ENCODE measurements at places on chromosomes 3 and 15.
A peak's percentile ranks its signal among the peaks of the same experiment; 100 is the strongest.

DNA sequence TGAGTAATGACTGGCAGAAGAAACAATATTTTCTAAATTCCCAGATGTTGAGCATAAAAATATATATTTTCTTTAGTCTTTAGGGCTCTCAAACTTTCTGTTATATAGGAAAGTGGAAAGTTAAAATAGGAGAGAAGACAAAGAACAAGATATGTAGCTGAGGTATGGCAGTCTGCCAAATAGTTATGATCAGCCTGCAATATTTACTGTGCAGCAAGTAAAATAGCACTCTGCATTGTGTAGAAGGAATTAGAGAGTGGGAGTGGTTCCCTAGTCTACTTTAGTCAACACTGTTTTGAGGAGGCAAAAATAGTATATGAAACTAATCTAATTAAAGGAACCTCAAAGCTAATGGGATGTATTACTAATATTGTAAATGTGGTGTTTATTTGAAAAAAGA, 978.1 kb upstream of the ALCAM start:
- DNase-seq, result no peak

DNA sequence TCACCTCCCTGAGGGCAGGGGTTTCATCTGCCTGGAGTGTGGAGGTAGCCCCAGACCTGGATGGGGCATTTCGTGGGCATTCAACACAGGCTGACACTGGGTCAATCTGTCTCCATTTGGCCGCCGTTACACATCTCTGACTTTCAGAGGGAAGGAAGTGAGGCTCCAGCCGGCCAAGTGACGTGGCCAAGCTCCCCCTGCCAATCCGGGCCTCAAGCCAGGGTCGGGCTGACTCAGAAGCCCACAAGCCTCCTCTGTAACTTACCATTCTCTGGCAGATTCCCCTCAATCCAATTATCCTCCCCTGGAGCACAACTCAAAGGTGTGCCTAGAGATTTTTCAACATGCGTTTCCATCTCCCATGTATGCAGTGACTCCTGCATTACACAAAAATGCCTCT, 227.6 kb downstream of the KLF13 start:
- DNase-seq, result no peak

DNA sequence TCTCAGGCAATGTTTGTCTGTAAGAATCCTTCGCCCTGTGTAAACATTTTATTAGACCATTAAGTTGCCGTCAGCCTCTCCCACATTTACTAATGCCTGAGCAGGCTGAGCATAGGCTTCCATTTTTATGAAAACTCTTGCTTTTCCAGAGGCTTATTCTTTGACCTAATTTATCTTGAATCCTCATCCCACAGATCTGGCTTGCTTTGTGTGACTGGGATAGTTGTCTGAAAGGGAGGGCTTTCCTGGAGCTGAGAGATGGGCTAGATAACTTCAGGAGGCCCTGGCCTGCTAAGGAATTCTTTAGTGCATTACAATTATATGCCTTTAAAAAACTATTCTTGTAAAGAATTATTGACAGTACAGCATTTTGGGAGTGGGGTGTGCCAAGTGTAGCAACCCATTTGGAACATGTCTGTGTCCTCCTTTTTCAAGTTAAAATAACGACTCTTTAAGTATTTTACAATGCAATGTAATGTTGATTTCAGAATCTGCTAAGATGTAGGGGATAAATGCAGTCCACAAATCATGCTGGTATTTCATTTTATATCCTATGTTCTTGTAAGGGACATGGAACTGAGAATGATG, 52.4 kb downstream of the EEFSEC start:
- no peak for DNase-seq

- DNase-seq, result no peak
Measured at GRCh38 chr3:115626721-115627120, 3.4 kb downstream of the GAP43 start.

GRCh38 chr3:126535636-126536035, 11.7 kb downstream of the CHST13 start:
- no peak for DNase-seq

DNA sequence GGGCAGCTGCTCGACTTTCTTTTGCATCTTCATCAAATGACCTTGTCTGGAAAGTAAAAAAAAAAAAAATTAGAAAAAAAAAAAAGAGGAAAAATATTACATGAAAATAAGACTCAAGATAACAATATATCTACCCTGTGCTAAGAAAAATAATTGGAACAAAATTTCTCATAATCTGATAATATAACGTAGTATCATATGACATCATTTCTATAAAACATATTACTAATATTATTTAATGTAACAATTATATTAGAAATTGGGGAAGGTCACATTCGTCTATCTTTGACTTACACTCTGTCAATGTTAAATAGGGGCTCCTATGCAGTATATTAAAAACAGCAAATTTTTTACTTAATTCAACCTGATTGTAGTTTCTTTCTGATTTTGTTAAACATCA, 44.1 kb downstream of the INO80 start:
- DNase-seq, result no peak

DNA sequence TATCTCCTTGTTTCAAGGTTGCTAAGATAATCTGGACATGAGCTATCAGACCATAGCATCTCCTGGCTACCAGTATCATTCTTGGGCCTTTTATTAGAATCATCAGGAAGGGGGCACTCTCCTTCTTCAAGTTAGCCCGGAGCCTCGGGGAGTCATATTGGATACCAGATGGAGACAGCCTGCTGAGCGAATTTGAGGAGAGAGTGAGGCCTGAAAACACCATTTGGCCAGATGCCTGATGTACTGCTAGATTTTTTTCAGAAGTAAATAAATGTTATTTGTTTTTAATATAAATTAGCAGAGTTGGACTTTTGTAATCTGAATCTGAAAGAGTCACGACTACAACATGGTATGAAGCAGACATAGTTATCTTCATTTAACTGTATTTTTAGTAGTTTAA, 848.6 kb downstream of the IGSF11 start:
- no peak for DNase-seq

GRCh38 chr15:69957175-69957574, 140.5 kb downstream of the TLE3 start:
- no peak for DNase-seq

GRCh38 chr15:27937851-27938250, 161.3 kb downstream of the OCA2 start:
- DNase-seq, result no peak

DNA sequence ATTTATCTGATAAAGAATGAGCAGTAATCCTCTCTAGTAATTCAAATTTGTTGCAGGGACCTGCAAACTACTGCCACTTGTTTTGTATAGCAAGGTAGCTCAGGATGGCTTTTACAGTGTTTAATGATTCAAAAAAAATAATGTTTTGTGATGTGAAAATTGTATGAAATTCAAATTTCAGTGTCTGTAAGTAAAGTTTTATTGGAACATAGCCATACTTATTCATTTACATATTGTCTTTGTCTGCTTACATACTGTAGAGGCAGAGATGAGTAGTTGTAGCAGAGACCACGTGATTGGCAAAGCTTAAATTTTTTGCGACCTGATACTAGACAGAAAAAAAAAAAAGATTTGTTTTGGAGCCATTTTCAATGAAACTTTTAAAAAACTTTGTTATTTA, 6.5 kb upstream of the UTS2B start:
- no peak for DNase-seq

DNA sequence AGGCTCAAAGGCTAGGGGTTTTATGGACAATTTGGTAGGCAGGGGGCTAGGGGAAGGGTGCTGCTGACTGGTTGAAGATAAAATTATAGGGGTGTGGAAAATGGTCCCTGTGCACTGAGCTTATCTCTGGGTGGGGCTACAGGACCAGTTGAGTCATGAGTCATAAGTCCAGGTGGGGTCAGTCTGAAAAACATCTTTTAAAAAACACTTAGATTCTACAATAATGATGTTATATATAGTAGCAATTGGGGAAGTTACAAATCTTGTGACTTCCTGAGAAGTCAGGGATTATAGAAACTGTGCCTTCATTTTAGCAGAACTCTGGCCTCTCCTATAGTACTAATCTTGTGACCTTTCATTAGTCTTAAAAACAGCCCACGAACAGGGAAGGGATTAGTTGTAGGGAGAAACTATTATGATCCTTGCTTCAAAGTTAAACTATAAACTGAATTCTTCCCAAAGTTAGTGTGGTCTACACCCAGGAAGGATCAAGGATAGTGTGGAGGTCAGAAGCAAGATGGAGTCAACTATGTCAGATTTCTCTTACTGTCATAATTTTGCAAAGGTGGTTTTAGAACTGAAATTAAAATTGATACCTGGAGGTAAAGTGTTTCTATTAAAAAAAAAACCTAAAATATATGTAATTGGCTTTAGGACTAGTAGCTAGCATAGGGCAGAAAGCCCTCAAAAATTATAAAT, 130.1 kb downstream of the P2RY1 start:
- DNase-seq, result no peak

DNA sequence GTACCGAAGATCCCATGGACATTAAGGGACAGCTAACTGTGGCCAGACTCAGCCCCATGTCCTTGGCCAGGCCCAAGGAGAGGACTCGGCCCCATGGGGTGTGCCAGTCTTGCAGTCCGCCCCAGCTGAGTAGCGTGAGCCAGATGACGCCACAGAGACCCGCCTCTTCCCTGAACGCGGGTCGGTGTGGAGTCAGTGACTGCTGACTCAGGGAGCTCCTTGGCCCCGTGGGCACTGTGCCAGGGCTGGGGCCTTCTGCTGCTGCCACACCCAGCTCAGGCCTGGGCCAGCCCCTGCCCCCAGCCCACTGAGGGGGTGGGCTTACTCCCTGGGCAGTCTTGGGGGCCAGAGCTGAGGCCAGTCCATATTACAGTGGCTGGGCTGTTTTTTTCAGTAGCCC, 52.8 kb downstream of the PLXNA1 start:
- DNase-seq, result no peak

- DNase-seq, result no peak
Measured at GRCh38 chr3:31876331-31876730, 104.7 kb downstream of the OSBPL10 start.

- DNase-seq, result no peak
Measured at GRCh38 chr3:112136046-112136445, 3.0 kb upstream of the GCSAM start.

DNA sequence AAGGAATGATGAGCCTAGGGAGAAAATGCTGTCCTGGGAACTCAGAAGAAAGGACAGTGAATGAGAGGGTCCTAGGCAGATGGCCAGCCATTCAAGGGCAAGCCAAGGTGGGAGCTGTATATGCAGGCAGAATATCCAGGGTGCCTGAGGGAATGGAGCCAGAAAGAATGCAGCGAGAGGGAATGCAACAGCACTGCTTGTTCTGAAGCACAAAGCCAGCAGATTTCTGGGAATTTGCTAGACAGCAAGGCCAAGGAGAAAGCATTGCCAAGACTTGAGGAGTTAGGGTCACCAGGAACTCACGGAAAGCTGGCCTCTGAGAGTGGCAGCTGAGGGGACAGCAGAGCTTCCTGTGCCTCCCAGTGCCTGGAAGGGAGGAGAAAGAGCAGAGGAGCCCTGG, 200.6 kb downstream of the MYRIP start:
- DNase-seq, result no peak

DNA sequence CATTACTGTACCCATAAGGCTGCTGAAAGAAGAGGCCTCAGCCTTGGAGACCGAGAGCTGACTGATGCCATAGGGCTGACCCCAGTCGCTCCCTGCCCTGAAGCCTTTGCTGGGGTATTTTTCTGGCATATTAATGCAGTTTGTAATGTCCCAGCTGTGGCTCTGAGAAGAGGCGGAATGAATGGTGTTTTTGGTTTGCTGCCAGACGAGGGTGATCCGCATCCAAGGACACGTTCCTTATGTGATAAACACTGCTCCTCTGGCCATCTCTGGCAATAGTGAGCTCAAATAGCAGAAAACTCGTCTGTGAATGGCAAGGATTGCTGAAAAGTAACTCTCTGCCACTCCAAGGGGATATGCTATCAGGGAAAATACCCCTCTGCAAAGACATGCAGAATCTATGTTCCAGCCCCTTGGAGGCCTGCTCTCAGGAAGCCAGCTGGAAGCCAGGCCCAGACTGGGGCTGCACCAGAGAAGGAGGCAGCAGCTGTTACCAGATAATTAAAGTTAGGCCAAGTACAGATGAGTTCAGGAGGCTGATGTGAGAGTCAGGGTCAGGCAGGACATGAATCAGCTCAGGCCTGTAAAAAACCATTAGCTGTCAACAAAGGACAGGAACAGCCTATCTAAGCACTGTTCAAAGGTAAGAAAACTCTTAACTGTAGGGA, 28.9 kb upstream of the KLHL6 start:
- DNase-seq, result no peak

DNA sequence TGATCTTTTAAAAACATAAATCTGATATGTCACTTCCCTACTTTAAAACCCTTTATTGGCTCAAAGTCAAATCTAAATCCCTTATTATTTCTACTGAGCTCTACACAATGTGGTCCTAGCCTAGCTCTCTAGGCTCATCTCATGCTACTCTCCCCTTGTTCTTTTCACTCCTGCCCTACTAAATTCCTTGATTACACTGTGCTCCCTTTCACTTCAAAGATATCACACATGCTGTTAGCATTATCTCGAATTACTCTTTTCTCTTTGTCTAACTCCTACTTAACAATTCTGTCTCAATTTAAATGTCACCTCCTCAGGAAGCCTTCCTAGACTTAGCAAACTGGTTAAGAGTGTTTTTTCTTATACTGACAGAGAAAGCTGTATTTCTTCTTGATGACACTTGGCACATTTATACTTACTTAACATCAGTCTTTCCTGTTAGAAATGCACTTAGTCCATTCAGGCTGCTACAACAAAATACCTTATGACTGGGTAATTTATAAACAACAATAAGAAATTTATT, 102.0 kb downstream of the SCAPER start:
- no peak for DNase-seq

- no peak for DNase-seq
Measured at GRCh38 chr3:37194533-37194932, 20.2 kb upstream of the LRRFIP2 start.

- no peak for DNase-seq
Measured at GRCh38 chr3:76789237-76789636, 250.7 kb upstream of the ROBO2 start.

GRCh38 chr3:48151807-48152427, 36.3 kb downstream of the CDC25A start:
- DNase-seq, result no peak

- DNase-seq, result no peak
Measured at GRCh38 chr15:86634992-86635638, 555.4 kb downstream of the AGBL1 start.

DNA sequence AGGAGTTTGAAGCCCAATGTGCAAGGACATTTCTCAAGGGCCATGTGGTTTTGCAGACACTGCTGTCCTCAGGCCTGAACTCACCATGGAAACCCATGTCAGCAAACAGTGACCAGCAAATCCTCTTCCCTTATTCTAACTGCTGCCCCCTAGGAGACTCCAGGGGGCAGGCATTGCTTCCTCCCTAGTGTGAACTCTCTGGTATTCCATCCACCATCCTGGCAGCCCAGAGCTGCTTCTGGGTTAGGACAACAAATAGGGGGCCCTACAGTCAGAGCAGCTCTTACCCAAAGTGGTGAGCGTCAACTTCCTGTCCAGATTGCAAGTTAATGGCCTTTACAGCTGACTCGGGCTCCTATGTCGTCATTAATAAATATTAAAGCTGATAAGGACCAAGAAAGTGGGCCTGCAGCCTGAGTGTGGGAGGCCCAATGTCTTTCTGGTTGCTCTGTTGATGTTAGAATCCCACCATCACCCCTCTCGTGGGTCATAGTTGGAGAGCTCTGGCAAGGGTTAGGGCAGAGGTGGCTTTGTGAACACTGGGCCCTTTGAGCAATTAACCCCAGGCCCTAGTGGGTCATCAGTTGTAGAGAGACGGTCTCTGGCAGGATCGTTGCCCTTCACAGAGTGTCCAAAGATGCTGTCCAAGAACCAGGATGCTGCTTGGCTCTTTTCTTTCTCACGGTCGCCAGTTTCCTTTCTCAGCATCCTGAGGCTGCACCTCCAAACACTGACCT, 41.5 kb downstream of the TGM4 start:
- DNase-seq, result no peak

GRCh38 chr3:171480526-171480925, 20.3 kb upstream of the TNIK start:
- no peak for DNase-seq

GRCh38 chr15:29632671-29633406, 189.4 kb downstream of the TJP1 start:
- peak; percentile 22 for DNase-seq
